Peyer's patch (tissue), 4 donors: ENCODE measurements at places on chromosomes 11 and 22.

DNA sequence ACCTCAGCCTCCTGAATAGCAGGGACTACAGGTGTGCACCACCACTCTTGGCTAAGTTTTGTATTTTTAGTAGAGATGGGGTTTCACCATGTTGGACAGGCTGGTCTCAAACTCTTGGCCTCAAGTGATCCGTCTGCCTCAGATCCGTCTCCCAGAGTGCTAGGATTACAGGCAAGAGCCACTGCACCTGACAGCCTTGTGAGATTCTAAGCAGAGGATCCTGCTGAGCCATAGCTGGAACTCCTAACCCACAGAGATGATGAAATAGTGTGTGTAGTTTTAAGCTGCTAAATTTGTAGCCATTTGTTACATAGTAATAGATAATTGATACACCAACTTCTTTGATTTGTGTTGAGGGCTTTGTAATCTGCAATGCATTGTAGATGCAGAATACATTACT, 51.1 kb downstream of the CLMP start:
- no peak overlapping the region for H3K27ac ChIP-seq
- no peak for DNase-seq
- H3K4me1 ChIP-seq = no peaks in the 10 kb centered on the region
- no peaks in the 10 kb centered on the region for H3K36me3 ChIP-seq
- no peak overlapping the region for H3K4me3 ChIP-seq
- H3K27me3 ChIP-seq = no peaks in the 10 kb centered on the region

- H3K27ac ChIP-seq = no peak overlapping the region
- H3K4me3 ChIP-seq = no peak overlapping the region
- peaks cover 5% of the 10 kb centered on the region for H3K4me1 ChIP-seq
- no peaks in the 10 kb centered on the region for H3K27me3 ChIP-seq
- H3K36me3 ChIP-seq = no peaks in the 10 kb centered on the region
Measured at GRCh38 chr22:37529652-37530345, 10.6 kb upstream of the CARD10 start.

- no peaks in the 10 kb centered on the region for H3K27me3 ChIP-seq
- H3K4me1 ChIP-seq = no peaks in the 10 kb centered on the region
- no peaks in the 10 kb centered on the region for H3K36me3 ChIP-seq
- DNase-seq = no peak
- no peak overlapping the region for H3K4me3 ChIP-seq
Measured at GRCh38 chr11:122337704-122338103, 221.7 kb upstream of the BLID start.

- peaks cover 6% of the 10 kb centered on the region for H3K4me1 ChIP-seq
- no peaks in the 10 kb centered on the region for H3K36me3 ChIP-seq
- DNase-seq = no peak
- H3K27ac ChIP-seq = peak overlapping the region; percentile 43
- no peaks in the 10 kb centered on the region for H3K27me3 ChIP-seq
- H3K4me3 ChIP-seq = no peak overlapping the region
Measured at GRCh38 chr11:59009661-59010060, 70.4 kb downstream of the GLYATL1 start.

DNA sequence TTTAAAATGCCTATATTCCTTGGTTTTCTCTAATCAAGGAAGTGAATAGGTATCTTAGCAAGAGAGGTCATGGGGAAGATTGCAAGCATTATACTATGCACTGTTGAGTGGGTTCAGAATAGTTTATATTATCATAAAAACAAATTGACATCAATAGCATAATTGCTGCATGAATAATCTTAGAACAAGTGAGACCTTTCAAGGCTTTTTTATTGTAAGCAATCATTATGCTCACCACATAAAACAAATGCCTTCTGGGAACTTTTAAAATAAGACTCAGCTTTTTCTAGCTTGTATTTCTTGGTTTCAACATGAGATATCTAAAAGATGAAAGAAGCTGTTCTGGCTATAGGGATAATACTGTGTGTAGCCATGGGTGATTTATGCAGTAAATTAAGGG, 135.6 kb upstream of the ZC3H12C start:
- H3K27me3 ChIP-seq = no peaks in the 10 kb centered on the region
- peaks cover 6% of the 10 kb centered on the region for H3K4me1 ChIP-seq
- no peak overlapping the region for H3K4me3 ChIP-seq
- no peak for DNase-seq
- no peaks in the 10 kb centered on the region for H3K36me3 ChIP-seq

GRCh38 chr11:6411594-6412031, 7.3 kb downstream of the APBB1 start:
- no peaks in the 10 kb centered on the region for H3K27me3 ChIP-seq
- H3K36me3 ChIP-seq = no peaks in the 10 kb centered on the region
- DNase-seq = peak; percentile 40
- H3K4me3 ChIP-seq = no peak overlapping the region
- no peak overlapping the region for H3K27ac ChIP-seq

GRCh38 chr11:59186130-59186594, 14.2 kb downstream of the DTX4 start:
- H3K4me1 ChIP-seq = peaks cover 78% of the 10 kb centered on the region
- H3K27me3 ChIP-seq = no peaks in the 10 kb centered on the region
- no peaks in the 10 kb centered on the region for H3K36me3 ChIP-seq
- no peak overlapping the region for H3K4me3 ChIP-seq
- peak; percentile 85 for DNase-seq
- H3K27ac ChIP-seq = peak overlapping the region; percentile 32

- peak overlapping the region; percentile 97 for H3K27ac ChIP-seq
- H3K36me3 ChIP-seq = no peaks in the 10 kb centered on the region
- no peaks in the 10 kb centered on the region for H3K4me1 ChIP-seq
- no peaks in the 10 kb centered on the region for H3K27me3 ChIP-seq
- DNase-seq = no peak
Measured at GRCh38 chr22:24153353-24153752, 27.9 kb upstream of the SUSD2 start.

- H3K4me1 ChIP-seq = no peaks in the 10 kb centered on the region
- no peak for DNase-seq
- H3K36me3 ChIP-seq = peaks cover 7% of the 10 kb centered on the region
- H3K4me3 ChIP-seq = no peak overlapping the region
Measured at GRCh38 chr11:44229098-44229497, 80.8 kb downstream of the ALX4 start.

GRCh38 chr11:130125638-130126037, 33.9 kb upstream of the ST14 start:
- H3K27ac ChIP-seq = no peak overlapping the region
- no peaks in the 10 kb centered on the region for H3K36me3 ChIP-seq
- no peak overlapping the region for H3K4me3 ChIP-seq

DNA sequence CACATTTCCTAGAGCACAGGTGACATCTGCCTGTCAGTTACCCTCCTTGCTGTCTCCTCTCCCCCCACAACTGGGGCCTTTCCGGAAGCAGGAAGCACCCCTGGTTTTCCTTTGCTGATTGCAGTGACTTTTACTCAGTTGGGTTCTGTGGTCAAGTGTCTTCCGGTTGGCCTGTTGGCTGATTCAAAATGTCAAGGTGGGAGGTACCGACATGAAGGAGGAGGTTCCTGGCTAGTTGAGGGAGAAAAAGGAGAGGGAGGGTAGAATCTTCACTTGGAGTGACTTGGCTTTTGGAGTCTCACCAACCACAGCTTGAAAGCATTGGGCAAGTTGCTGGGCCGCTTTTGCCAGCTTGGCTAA, 9.3 kb upstream of the ADAMTS15 start:
- H3K27me3 ChIP-seq = no peaks in the 10 kb centered on the region
- H3K36me3 ChIP-seq = no peaks in the 10 kb centered on the region
- no peak for DNase-seq
- H3K4me3 ChIP-seq = no peak overlapping the region
- H3K27ac ChIP-seq = no peak overlapping the region
